NCI-H2107 (cell line): ENCODE measurements at places on chromosomes 16 and 17.

GRCh38 chr16:51497541-51498211 is 346.6 kb upstream of the SALL1 start:
- no peak for DNase-seq

DNA sequence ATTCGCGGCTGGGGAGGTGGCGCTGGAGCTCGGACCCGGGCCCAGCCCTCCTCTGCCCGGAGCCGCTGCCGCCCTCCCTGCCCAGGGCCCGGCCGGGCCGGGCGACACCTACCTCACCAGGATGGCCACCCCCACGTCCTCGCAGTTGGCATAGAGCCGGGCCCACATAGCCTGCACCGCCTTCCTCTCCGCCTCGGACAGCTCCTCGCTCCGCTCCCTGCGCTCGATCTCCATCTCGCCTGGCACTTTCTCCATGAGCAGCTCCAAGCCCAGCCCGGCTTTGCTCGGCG is 276 bp downstream of the CYGB start:
- no peak for DNase-seq

- DNase-seq = no peak
Observed at GRCh38 chr16:79950932-79951719, 350.6 kb upstream of the MAF start.

DNA sequence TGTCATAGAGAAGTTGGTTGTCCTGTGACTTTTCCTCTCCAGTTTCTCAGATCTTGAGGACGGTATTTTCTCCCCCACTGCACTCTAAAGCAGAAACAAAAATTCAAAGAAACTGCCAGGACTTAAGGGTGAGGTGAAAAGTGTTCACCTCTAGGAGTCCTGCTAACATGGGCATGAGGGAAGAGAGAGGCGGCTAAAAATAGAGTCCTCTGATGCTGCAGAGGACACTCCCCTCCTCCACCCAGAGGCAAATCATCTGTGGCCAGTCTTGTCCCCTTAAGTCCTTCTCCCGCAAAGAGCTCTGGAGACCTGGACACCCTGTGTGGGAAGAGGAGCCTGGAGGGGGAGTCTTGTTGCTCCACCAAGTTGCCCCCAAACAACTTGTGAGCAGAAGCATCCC is 4.7 kb upstream of the DDX19A start:
- no peak for DNase-seq

DNA sequence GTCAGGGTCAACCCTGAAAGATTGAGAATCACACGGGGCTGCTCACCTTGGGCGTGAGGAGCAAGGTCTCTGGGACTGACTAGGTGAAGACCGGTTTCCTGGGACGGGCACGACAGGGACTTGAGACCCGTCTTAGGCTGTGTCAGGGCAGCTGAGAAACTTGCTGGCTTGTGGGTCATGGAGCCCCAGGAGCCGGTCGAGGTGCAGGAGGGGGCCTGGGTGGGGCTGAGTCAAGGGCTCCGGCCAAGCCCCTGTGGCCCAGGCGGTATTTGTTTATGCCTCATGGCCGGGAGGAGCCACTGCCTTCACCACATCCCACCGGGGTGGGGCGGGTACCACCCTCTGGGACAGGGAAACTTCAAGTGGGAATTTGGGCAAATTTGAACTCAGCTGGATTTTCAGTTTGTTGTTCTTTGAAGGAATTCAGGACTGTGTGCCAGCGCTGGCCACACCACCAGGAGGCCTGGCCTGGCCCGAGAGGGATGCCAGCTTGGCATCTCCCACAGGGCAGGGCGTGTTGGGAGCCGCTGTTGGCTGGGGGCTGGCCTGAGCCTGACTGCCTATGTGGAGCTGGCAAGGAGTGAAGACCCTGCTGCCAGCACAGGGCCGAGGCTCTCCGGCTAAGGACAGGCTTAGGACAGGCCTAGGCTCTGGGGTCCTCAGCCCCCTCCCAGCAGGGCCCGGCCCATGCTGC is 116.1 kb downstream of the METRNL start:
- DNase-seq = no peak

- no peak for DNase-seq
Observed at GRCh38 chr16:73420676-73421075, 372.7 kb upstream of the ZFHX3 start.

DNA sequence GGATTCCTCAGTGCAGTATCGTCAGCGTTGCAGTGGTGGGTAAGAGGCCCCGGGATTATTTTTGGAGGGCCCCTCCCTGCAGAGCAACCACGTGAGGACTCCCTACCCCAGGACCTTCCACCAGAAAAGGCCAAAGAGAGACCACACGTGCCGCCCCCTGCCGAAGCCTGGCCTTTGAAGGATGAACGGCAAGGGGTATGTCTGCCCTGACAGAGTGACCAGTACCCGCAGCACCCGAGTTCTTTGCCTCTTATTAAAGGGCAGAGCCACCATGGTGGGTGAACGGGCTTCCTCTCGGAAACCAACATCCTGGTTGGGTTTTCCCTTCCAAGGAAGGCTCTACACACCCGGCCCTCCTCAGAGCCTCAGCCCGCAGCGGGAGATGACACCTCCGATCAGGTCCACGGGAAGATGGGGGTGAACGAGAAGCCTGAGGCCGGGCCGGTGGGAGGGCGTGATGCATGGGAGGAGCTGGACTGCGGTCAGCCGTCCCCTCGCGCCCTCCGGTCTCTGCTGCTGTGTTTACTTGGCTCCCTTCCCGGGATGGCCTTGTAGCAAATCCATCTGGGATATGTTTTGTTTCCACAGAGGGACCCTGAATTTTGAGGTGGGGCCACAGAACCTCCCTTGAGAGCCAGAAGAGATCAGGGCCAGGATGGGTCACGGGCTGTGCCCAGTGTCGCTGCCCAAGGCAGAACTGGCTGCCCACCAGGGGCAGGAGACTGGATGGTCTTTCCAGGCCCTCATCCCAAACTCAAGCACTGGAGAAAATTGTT is 49.1 kb downstream of the TBC1D16 start:
- DNase-seq = no peak

DNA sequence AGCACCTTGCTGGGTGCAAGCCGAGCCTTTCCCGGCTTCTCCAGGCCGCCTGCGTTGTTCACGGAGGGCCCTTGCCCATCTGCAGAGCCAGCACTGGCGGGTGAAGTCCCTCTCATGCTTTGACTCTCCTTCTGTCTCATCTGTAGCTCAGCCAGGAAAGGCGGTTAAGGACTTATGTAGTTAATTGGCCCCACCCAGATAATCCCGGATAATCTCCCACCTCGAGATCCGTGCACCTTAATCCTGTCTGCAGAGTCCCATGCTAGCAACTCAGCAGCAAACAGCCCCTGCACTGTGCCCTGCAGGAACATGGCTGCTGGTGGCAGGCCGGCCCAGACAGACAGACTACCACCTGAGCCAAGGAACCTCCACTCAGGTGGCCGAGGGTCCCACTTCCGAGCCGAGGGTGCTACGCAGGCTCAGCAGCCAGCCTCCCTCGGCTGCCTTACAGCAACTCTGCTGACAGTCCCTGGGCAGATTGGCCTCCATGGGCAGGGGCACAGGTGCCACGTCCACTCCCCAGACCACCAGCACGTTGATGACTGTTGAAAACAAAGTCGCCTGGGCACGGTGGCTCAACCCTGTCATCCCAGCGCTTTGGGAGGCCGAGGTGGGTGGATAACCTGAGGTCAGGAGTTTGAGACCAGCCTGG is 16.9 kb downstream of the RAB40C start:
- no peak for DNase-seq

DNA sequence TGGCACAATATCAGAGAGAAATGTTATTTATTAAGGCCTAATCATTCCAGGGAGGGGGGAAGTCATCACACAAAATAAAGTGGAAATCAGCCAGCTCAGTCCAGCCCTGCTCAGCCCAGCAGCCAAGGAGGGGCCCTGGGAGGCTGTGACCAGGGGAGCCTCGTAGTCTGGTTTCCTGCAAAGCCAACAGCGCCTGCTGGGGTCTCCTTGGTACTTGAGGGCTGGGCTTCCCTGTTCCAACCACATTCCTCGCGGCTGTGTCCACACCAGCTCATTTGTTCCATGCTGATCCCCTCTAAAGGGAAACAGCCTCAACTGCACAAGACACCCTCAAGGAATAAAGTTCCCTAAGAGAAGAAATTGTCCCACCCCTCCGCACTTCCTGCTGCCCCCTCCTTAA is 154.0 kb downstream of the TMEM132E start:
- DNase-seq = no peak

GRCh38 chr17:77829843-77830799 is 128.4 kb upstream of the TNRC6C start:
- DNase-seq = no peak

- DNase-seq = no peak
Observed at GRCh38 chr16:51050377-51050706, 100.7 kb downstream of the SALL1 start.

GRCh38 chr17:82932518-82933310 is 92.9 kb upstream of the ZNF750 start:
- no peak for DNase-seq

DNA sequence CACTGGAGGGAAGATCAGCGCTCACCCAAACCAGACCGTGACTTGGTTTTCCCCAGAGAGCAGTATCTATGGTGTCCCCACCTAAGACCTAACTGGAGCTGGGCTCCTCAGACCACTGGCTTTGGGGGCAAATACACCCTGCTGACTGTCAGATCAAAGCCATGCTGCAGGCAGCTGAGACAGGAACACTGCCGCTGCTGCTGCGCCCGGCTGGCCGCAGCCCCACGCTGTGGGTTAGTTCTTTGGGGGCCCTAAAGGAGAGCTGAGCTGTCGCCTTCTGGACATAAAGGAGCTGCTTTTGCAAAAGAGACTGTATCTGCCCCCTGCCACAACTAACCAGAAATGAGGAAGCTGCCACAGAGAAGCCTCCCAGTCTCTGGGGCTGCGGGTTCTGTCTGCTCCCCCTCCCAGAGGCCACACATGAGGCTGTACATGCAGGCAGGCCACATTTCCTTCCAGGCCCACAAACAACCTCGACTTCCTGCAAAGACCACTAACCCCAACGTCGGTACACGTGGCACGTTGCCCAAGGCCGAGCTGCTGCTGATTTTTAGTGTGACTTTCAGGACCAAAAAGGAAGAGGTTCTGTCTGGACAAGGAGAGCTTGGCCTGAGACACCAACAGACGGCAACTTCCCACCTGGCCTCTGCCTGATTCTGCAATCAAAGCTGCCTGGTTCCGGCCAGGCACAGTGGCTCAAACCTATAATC is 18.2 kb upstream of the ABR start:
- DNase-seq = no peak

DNA sequence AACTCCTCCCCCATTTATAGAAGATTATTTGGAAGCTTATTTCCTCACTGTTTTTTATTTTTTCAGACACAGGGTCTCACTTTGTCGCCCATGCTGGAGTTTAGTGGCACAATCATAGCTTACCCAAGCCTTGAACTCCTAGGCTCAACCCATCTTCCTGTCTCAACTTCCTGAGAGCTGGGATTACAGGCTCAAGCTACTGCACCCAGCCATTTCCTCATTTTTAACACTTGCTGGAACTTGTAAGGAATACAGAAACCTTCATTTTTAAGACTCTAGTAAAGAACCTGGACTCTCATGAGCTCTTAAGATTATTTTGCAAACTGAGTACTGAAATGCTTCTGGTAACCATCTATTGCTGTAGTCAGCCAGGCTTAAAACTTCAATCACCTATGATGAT is 29.9 kb downstream of the KANSL1 start:
- no peak for DNase-seq

GRCh38 chr17:75856062-75856756 is 1.1 kb upstream of the WBP2 start:
- DNase-seq = no peak

- DNase-seq = no peak
Observed at GRCh38 chr17:77164483-77165091, 23.8 kb downstream of the SEC14L1 start.

- no peak for DNase-seq
Observed at GRCh38 chr16:71784093-71784492, 24.5 kb downstream of the AP1G1 start.

DNA sequence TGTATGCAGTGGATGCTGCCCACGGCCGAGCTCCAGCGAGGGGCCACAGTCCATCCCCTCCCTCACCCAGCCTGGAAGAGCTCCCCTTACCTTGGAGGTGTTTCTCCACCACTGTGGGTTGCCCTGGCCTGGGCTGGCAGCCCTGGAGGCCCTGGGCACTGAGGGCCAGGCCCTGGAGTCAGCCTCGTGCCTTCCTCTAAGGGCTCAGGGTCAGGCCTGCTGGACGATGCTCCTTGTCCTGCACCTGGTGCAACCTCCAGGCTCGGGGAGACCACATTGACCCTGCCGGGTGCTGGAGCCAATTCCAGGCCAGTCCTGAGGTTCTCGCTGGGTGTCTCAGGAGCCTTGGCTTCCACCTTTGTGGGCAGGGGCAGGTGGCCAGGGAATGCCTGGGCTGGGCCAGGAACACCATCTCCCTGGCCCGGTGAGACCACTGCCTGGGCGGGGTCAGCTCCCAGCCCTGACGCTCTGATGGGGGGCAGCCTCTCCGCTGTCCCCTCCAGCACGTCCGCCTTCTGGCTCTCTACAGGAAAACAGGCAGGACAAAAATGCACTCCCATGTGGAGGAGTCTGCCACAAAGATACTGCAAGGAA is 10.4 kb downstream of the MYLK3 start:
- no peak for DNase-seq

DNA sequence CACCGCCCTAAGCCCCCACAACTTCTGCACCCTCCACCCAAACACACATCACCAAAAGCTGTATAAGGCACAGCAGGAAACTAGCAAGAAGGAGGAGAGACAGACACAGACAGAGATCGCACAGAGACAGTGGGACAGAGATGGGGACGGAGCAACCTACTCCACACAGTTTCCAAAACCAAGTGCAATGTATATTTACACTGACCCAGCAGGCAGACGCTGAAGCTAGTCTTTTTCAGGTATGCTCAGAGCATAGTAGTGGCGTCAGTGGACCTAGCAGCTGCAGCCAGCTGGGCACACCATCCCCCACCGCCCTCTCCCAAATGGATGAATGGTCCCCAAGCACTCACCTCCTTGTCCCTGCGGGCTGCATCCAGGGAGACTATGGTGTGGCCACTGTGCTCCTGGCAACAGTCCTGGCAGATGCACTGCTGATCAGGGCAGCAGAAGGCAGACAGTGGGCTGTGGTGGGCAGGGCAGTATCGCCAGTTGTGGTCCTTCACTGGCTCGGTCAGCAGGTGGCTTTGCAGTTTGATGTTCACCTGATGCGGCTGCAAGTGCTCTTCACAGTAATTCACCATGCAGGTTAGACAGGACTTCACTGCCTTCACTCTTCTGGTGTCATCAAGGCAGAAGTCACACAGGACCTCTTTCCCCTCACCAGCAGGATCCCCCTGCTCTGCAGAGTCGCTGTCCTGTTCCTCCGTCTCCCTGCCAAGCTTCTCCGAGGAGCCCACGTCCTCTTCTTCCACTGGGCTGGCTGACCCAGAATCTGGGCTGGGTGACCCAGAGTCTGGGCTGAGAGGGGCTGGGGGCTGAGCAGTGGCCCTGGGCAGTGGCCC is 31.5 kb upstream of the FBXW10B start:
- no peak for DNase-seq

GRCh38 chr17:57959929-57960328 is 4.7 kb upstream of the CUEDC1 start:
- no peak for DNase-seq
